ENCODE measurements at places on chromosomes 12 and 14. TPM values are rescaled to one million over a fixed set of nuclear protein-coding genes. Genes with fewer than 3 reads are reported as not detected.

CISTR gene
- total RNA-seq: not detected

OR6C75 gene
- not detected for total RNA-seq

CLBA1 gene
- total RNA-seq: 16.8 TPM

SLC6A15 gene
- total RNA-seq: 4.0 TPM

CEBPE gene
- not detected for total RNA-seq

BHLHE41 gene
- total RNA-seq: 34.0 TPM

C12orf54 gene
- total RNA-seq: not detected

NFKBIA gene
- total RNA-seq: 200 TPM

PIK3C2G gene
- 0.10 TPM for total RNA-seq

KRT85 gene
- total RNA-seq: not detected

GPRC5A gene
- total RNA-seq: 121 TPM

CHGA gene
- 2.4 TPM for total RNA-seq

KRT78 gene
- total RNA-seq: not detected

RPGRIP1 gene
- not detected for total RNA-seq

TAS2R30 gene
- total RNA-seq: 10.4 TPM

CATSPERB gene
- total RNA-seq: 2.2 TPM

NINJ2 gene
- total RNA-seq: 7.2 TPM

COA8 gene
- 25.9 TPM for total RNA-seq

NKX2-1 gene
- total RNA-seq: 341 TPM

GUCY2C gene
- total RNA-seq: not detected

PALS1 gene
- 88.4 TPM for total RNA-seq

HOXC9 gene
- not detected for total RNA-seq

LIN7A gene
- total RNA-seq: 16.3 TPM

FSCB gene
- total RNA-seq: 3.2 TPM

TMCC3 gene
- total RNA-seq: 23.5 TPM

UNC79 gene
- 0.29 TPM for total RNA-seq

LYZ gene
- 13.9 TPM for total RNA-seq
